T-helper 17 cell (primary cell): ENCODE measurements at places on chromosomes 3 and 15. TPM values are rescaled to one million over a fixed set of nuclear protein-coding genes. Genes with fewer than 3 reads are reported as not detected.

The CHRFAM7A gene
- total RNA-seq, result not detected

The IQCF6 gene
- not detected for total RNA-seq

The ZDHHC23 gene
- total RNA-seq, result 6.4 TPM

The EFCAB12 gene
- total RNA-seq, result 5.2 TPM

The GOLGA8T gene
- total RNA-seq, result 0.26 TPM

The SH2D7 gene
- total RNA-seq, result not detected

The RBM5 gene
- total RNA-seq, result 292 TPM

The RBPMS2 gene
- total RNA-seq, result 1.1 TPM

The SERPINI2 gene
- not detected for total RNA-seq

The PLA2G4F gene
- not detected for total RNA-seq

The CD96 gene
- total RNA-seq, result 190 TPM

The OSTN gene
- not detected for total RNA-seq

The CPEB1 gene
- total RNA-seq, result 0.32 TPM

GRCh38 chr15:78396976-78397375, 41.0 kb upstream of the IREB2 start:
- peak overlapping the region; percentile 41 for H3K27ac ChIP-seq
- peaks cover 13% of the 10 kb centered on the region for H3K27me3 ChIP-seq
- no peak overlapping the region for H3K4me3 ChIP-seq
- DNase-seq, result no peak

DNA sequence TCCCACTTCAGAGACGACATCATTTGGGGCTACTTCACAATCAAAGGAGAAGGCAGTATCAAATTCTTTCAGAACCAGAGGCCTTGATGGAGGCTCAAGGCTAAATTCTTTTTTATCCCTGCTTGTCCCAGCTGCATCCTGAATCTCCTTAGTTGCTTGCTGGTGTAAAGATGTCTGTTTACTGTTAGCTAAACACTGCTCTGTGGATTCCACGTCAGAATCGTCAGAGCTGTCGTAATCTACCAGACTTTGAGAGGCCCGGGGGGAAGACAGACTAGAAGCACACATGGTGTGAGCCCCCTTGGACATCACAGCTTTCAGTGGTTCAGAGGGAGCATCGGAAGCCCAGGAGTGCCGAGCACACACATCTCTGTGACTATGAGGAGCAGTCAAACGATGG, 32.6 kb downstream of the LINS1 start:
- no peak overlapping the region for H3K27ac ChIP-seq
- H3K27me3 ChIP-seq, result no peaks in the 10 kb centered on the region
- no peak overlapping the region for H3K4me3 ChIP-seq
- peaks cover 23% of the 10 kb centered on the region for H3K4me1 ChIP-seq
- peaks cover 2% of the 10 kb centered on the region for H3K36me3 ChIP-seq

- H3K36me3 ChIP-seq, result peaks cover 2% of the 10 kb centered on the region
- no peak overlapping the region for H3K4me3 ChIP-seq
- H3K27ac ChIP-seq, result no peak overlapping the region
These were observed 54.4 kb downstream of the KCNH8 start for GRCh38 chr3:19202754-19203153.

GRCh38 chr3:30354972-30355371, 251.4 kb upstream of the TGFBR2 start:
- H3K27me3 ChIP-seq, result peaks cover 37% of the 10 kb centered on the region
- H3K4me3 ChIP-seq, result no peak overlapping the region
- no peak overlapping the region for H3K27ac ChIP-seq
- H3K4me1 ChIP-seq, result peaks cover 38% of the 10 kb centered on the region

DNA sequence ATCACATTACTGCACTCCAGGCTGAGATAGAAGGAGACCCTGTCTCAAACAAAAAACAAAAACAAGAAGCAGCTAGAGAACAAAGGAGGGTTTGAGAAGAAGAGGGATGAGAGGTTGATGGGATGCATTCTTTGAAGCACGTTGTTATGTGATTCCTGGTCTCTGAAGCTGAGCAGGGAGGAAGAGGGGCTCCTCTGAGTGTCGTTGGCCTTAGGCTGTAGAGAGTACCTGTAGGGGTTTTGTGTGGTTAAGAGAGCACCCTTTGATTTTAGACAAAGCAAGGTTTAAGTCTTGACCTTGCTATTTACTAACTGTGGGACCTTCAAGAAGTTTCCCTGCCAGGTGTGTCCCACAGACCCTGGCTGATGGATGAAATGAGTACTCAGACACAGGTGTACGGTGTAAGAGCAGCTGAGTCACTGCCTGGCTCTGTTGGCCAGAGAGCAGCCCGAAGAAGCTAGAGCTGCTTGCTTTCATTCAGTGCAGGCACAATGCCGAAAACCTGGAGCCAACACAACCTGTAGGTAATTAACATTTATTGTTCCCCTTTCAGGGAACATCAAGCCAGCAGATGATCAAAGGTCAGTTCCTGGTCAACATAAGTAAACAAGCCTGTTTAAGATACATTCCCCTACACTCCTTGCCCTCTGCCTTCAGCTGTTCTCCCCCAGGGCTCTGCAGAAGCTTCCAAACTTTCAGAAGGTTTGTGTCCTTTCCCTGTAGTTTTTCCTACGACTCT, 67.2 kb downstream of the LRRK1 start:
- no peak overlapping the region for H3K27ac ChIP-seq
- peaks cover 31% of the 10 kb centered on the region for H3K27me3 ChIP-seq
- no peak for DNase-seq
- no peak overlapping the region for H3K4me3 ChIP-seq
- H3K4me1 ChIP-seq, result no peaks in the 10 kb centered on the region

GRCh38 chr3:33980252-33980651, 181.8 kb downstream of the PDCD6IP start:
- H3K4me1 ChIP-seq, result no peaks in the 10 kb centered on the region
- no peak overlapping the region for H3K4me3 ChIP-seq
- DNase-seq, result no peak
- H3K36me3 ChIP-seq, result no peaks in the 10 kb centered on the region
- no peaks in the 10 kb centered on the region for H3K27me3 ChIP-seq

DNA sequence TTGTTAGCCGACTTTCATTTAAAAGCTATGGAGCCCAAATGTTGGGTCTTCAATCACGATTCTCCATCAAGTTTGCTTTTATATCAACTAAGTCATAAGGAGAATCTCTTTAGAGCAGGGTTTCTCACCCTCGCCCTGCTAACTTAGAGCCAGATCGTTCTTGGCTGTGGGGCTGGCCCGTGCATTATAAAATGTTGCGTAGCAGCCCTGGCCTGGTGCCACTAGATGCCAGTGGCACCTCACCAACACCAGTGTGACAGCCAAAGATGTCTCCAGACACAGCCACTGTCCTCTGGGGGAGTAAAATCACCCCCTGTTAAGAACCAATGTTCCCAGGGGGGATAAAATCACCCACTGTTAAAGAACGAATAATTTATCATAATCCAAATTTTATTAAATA, 226.1 kb downstream of the OCA2 start:
- no peaks in the 10 kb centered on the region for H3K36me3 ChIP-seq
- H3K4me3 ChIP-seq, result no peak overlapping the region
- no peaks in the 10 kb centered on the region for H3K4me1 ChIP-seq
- no peak for DNase-seq

- H3K4me3 ChIP-seq, result no peak overlapping the region
- no peak overlapping the region for H3K27ac ChIP-seq
- no peaks in the 10 kb centered on the region for H3K4me1 ChIP-seq
- no peak for DNase-seq
- no peaks in the 10 kb centered on the region for H3K27me3 ChIP-seq
- H3K36me3 ChIP-seq, result no peaks in the 10 kb centered on the region
These were observed 260.2 kb downstream of the PDZRN3 start for GRCh38 chr3:73364517-73364916.

DNA sequence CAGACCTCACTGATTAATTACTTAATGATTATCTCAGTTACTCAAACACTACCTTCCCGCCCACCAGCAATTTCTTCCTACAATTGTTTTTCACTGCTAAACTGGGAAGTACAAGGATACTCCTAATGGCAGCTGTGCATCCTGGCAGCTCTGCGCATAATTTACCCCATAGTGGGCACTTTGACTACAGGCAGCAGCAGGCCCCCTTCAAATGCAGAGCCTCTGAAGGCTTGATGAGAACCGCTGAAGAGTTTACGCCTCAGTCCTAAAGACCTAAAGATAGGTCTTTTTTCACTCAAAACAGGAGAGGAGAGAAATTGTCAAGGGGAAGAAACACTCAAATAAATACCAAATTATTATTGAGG, 10.7 kb downstream of the CCDC32 start:
- no peak overlapping the region for H3K4me3 ChIP-seq
- peaks cover 7% of the 10 kb centered on the region for H3K4me1 ChIP-seq
- peaks cover 5% of the 10 kb centered on the region for H3K36me3 ChIP-seq
- H3K27me3 ChIP-seq, result no peaks in the 10 kb centered on the region

- no peak overlapping the region for H3K4me3 ChIP-seq
- no peaks in the 10 kb centered on the region for H3K4me1 ChIP-seq
- H3K27me3 ChIP-seq, result no peaks in the 10 kb centered on the region
- DNase-seq, result no peak
- peaks cover 7% of the 10 kb centered on the region for H3K36me3 ChIP-seq
These were observed 43.4 kb upstream of the FILIP1L start for GRCh38 chr3:100157685-100158084.

DNA sequence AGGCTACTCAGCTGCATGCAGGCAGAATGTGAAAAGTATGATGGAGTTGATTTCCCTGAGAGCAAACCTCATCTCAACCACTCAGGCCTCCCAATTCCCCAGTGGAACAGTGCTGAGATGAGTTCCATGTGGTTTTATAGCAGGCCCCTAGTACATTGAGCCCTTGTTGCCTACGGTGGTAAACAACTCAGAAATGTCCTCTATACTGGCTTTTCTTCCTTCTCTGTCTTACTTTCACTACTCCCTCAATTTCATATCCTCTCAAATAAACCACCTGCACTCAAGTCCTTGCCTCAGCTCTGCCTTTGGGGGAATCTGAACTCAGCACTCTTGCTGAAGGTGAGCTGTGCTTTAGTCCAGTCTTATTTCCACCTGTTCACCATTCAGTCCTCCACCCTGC, 399.9 kb downstream of the PDCD6IP start:
- H3K4me1 ChIP-seq, result peaks cover 2% of the 10 kb centered on the region
- no peak overlapping the region for H3K27ac ChIP-seq
- no peak overlapping the region for H3K4me3 ChIP-seq
- no peak for DNase-seq

- DNase-seq, result no peak
- no peak overlapping the region for H3K27ac ChIP-seq
- H3K27me3 ChIP-seq, result peaks cover 43% of the 10 kb centered on the region
- H3K36me3 ChIP-seq, result peaks cover 4% of the 10 kb centered on the region
These were observed 38.0 kb downstream of the SHC4 start for GRCh38 chr15:48925714-48926223.

GRCh38 chr3:64023861-64024223, 548 bp upstream of the PSMD6 start:
- H3K4me1 ChIP-seq, result peaks cover 16% of the 10 kb centered on the region
- H3K27ac ChIP-seq, result peak overlapping the region; percentile 93
- H3K4me3 ChIP-seq, result peak overlapping the region; percentile 88
- H3K27me3 ChIP-seq, result peaks cover 21% of the 10 kb centered on the region

GRCh38 chr15:57343048-57343447, 33.3 kb upstream of the CGNL1 start:
- H3K4me1 ChIP-seq, result no peaks in the 10 kb centered on the region
- no peak overlapping the region for H3K4me3 ChIP-seq
- no peak overlapping the region for H3K27ac ChIP-seq

DNA sequence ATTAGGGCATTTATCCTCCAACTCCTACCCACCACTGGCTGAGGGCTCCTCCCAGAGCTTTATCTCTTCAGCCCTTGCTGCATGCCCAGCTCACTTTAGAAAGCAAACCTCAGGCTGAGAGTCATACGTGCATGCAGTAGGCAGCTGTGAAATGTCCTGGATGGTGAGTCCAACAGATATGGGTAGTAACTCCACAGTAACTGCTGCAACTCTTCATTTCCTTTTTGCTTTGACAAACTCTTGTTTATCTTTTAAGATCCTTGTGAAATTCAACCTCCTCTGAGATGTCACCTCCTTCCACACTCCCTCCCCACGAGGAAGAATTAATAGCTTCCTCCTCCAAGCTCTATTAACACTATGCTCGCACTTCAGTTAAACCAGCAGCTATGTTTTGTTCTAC, 35.9 kb upstream of the CTNNB1 start:
- peaks cover 2% of the 10 kb centered on the region for H3K27me3 ChIP-seq
- peaks cover 2% of the 10 kb centered on the region for H3K36me3 ChIP-seq
- no peak overlapping the region for H3K4me3 ChIP-seq
- H3K27ac ChIP-seq, result no peak overlapping the region
